ENCODE measurements at places on chromosomes 2 and 18.

GRCh38 chr2:16394072-16394985 lies 271.3 kb downstream of the CYRIA start:
- peak; percentile 75 for DNase-seq

DNA sequence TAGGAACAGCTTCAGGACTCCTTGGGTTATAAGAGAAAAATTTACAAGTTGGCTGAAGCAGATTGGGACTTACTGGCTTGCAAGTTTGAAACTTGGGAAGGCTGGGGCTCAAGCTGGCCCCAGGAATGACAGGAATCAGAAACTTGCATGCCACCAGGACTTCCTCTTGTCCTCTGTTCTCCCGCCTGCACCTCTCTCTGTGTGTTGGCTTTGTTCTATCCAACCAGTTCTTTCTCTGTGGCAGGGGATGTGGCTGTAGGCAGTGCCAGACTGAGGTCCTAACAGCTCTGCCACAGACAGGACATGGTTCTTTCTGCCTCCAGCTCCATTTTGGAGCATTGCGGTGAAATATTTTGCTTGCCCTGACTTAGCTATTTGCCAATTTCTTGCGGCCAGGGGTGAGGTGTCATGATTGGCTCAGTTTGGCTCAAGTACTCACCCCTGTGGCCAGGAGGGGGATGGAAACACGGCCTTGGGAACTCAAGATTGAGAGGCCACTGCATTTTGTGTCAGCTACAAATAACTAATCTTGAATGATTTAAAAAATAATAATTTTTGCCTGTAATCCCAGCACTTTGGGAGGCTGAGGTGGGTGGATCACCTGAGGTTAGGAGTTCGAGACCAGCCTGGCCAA lies 48.9 kb downstream of the MEP1B start:
- DNase-seq, result no peak

DNA sequence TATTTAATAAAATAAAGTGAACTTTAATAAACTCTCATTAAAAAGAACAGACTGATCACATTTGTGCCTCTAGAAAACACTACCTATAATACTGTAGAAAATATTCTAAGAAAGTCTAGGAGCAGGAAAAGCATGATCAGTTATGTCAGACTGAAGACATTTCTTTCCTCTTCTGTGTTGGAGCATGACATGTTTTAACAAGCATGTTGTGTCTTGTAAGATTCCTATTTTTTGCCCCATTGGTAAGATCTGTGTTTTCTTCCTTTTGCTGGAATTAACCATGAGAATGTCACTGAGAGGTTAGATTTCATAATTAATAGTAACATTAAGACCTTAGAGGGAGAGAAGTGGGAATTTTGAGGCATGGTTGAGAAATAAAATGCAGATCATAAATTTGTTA lies 27.7 kb downstream of the LAMA3 start:
- DNase-seq, result no peak

GRCh38 chr2:231127936-231128335 lies 3.1 kb upstream of the HTR2B start:
- DNase-seq, result no peak

DNA sequence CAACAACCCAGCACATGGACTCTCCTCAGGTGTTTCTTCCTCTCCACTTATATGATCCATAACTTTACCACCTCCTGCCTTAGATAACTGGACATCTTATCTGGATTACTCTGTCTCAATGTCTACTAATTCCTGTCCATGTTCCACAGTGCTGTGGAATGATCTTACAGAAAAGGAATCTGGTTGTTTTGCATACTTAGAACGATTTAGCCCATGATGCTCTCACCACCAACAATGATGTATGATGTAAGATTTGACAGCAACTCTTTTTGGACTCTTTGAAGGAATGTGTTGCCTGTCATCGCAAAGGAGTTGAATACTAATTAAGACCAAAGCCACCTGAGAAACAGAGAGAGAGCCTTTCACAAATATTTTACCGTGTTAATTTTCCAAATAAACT lies 37.7 kb upstream of the SYT4 start:
- no peak for DNase-seq

- no peak for DNase-seq
These were observed 91.7 kb upstream of the EPC2 start for GRCh38 chr2:148552675-148553331.

DNA sequence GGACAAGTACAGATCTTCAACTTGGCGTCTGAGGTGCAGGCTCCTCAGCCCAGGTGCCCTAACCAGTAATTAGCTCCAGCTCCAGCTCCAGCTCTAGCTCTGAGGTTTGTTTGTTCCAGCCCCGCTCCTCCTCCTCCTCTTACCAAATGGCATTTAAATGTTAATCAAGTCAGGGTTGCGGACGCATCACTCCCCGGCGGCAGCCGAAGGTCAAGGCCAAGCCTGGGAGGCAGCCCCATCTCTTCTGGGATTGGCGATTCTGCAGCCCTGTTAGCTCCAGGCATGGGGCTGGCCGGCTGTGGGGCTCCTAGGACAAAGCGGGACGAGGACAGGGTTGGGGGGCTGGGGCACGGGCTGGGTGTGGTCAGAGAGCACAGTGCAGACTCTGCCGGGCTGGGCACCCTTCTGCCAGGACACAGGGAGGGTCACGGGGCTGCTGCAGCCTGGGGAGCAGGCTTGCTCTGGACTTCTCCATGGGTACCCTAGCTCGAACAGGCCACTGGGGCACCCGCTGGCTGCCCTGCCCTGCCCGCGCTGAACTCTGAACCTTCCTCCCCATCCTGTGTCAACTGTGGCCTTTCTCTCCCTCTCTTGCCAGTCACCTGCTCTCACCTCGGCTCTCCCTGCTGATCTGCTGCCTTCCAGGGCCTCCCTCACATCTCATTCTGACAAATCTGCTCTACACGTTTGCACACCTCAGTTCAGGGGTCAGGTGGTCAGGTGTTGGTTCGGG lies 203.3 kb downstream of the CELF4 start:
- DNase-seq, result no peak

DNA sequence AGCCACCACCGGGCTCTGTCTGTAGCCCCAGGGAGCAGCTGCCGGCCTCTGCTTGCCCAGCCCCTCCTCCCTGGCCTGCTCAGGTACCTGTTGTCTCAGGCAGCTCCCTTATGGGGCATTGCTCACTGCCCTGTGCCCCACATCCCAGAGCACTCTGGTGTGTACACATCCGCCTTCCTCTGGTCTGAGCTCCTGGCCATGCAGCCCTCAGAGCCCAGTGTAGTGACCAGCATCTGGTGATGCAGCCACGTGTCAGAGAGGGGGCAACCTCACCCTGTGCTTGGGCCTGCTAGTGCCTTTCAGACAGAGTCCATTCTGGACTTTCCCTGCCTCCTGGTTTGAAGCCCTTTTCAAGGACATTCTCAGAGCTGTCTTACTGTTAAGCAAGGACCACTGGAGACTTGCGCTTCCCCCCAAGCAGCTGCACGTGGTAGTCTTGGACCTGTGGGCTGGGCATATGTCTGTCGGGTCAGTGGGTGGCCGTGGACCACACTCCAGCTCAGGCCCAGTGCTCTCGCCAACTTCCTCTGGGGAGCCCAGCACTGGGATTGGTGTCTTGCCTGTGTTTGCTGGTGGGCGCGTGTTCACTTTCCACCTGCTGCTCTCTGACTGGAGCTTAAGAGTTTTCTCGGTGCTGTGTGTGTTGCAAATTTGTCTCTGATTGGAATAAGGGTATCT lies 30.7 kb downstream of the DGKD start:
- DNase-seq, result no peak

DNA sequence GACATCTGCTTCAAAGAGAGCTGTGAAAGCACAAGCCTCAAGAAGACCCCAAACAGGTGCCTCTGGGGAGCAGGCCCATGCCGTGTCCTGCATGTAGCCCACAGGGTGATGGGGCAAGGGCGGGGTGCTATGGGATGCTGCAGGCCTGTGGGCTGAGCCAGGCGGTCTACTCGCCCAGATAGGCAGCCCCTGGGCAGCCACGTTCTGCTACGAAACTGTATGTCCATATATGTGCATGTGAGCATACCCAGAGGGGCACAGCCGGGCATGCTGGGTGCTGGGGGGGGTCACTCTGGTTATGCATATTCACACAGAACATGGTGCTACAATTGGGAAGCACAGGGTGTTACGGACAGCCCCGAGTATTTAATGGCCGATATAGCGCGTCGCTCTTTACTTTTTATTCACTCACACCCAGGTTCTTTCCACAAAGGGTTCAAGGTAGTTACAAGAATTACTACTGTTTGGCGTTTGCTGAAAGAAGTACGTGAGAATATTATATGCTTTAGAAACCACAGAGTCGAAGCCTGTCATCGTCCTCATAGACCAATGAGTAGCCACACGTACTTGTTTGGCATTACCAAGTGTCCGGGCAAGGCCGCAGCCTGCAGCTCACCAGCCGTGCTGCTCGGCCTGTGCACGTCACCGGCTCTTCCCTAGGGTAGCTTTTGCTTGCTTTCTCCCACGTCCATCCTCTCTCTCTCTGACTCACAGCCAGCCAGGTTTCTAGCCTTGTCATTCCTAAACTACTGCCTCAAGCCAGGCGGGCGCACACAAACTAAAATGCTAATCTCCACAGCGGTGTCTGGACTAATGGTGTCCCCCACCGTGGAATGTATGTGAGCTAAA lies 14.4 kb downstream of the MTERF4 start:
- no peak for DNase-seq

GRCh38 chr2:99834426-99834825 lies 308.0 kb downstream of the AFF3 start:
- DNase-seq, result no peak

GRCh38 chr2:20113986-20114938 lies 62.8 kb upstream of the LAPTM4A start:
- no peak for DNase-seq
